ENCODE measurements at places on chromosomes 5 and 9.

- no peak for DNase-seq
Observed at GRCh38 chr5:14364576-14365472, 216.8 kb upstream of the OTULINL start.

DNA sequence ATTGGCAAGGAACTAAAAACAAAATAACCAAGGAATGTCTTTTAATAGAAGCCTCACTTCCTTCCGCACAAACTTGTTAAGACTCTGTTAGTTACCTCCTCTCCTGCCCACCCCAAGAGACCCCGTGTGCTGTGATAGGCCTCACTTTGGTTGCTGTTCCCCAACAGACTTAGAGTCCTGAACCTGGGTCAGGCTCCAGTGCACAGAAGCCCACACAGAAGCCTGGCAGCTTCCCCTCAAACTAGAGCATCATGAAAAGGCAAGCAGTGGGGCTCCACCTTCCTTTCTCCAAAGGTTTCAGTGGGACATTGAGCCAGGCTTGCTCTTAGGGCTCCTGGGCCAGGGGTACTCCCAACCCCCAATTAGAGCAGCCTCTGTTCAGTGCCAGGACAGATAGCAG is 230.5 kb downstream of the ESM1 start:
- no peak for DNase-seq

- no peak for DNase-seq
Observed at GRCh38 chr5:151739395-151739794, 19.0 kb downstream of the ATOX1 start.

- no peak for DNase-seq
Observed at GRCh38 chr9:17799369-17799768, 220.5 kb downstream of the SH3GL2 start.

DNA sequence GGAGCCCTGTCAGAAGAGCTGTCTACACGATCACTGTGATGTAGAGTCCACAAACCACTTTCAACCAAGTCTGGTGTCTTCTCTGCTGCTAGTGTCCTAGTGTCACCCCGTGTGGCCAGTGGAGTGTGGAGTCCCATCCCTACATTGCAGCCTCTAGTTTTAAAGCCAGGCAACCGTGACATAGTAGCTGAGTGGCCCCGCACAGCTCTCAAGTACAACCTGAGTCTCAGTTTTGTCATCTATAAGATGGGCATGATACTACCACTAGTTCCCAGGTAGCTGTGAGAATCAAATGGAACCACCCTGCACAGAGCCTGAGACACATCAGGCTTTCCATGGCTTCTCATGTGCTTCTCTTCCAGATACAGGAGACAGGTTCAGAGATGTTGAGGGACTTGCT is 43.2 kb upstream of the AKNA start:
- no peak for DNase-seq

Measured in activated CD8-positive, alpha-beta memory T cell treated with anti-CD3 and anti-CD28 coated beads for 4 hours (primary cell).